ENCODE measurements at places on chromosomes 3 and 15. TPM values are rescaled to one million over a fixed set of nuclear protein-coding genes. Genes with fewer than 3 reads are reported as not detected.

GRCh38 chr3:107978131-107979055 lies 112.4 kb downstream of the CD47 start:
- no peak for DNase-seq

- no peak for DNase-seq
These were observed 30.6 kb downstream of the CRTAP start for GRCh38 chr3:33144433-33144832.

- peak; percentile 32 for DNase-seq
These were observed 15.2 kb downstream of the TRAIP start for GRCh38 chr3:49841126-49841696.

CPNE4 gene
- total RNA-seq, result not detected

SRGAP3 gene
- total RNA-seq, result 4.6 TPM

A4GNT gene
- total RNA-seq, result not detected

PPP1R14D gene
- not detected for total RNA-seq

Measured in fibroblast of the aortic adventitia (primary cell).